ENCODE measurements at places on chromosomes 4 and X.

GRCh38 chrX:77979870-77980269 is 10.4 kb upstream of the PGAM4 start:
- no peak for DNase-seq

DNA sequence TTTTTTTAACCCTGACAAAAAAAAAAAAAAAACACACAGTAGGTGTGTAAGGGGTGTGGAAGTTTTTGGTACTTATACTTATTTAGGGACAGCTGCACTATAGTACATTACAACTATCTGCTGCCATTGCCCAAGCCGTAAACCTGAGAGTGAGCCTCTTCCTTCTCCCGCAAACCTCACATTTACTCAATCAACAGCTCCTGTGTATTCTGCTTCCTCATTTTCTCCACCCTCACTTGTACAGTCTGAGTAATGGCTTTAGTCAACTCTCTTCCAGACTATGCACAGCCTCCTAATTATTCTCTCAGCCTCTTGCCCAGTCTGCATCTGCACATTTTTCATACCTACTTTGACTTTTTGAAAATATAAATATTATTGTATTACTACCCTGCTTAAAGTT is 362.0 kb downstream of the ADAM29 start:
- no peak for DNase-seq

DNA sequence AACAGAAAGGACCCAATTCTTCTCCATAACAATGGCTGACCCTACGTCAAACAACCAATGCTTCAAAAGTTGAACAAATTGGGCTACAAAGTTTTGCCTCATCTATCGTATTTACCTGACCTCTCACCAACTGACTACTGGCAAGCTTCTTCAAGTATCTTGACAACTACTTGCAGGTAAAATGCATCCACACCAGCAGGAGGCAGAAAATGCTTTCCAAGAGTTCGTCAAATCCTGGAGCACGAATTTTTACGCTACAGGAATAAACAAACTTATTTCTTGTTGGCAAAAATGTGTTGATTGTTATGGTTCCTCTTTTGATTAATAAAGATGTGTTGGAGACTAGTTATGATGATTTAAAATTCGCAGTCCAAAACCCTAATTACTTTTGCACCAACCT is 6.7 kb upstream of the GAB1 start:
- DNase-seq, result no peak

DNA sequence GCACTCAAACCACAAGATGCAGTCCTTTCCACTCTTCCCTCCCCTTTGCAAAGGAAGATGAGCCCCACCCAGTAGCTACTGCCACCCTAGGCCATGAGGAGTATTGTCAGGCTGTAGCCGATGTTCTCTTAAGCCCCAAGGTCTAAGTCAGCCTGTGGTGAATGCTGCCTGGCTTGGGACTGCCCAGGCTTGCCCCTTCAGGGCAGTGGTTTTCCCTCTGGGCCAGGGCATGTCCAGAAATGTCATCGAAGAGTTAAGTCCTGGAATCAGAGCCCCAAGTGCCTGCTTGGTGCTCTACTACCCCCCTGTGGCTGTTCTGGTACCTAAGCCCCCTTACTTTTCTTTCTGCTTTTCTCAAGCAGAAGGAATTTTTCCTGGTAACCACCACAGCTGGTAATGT is 11.8 kb upstream of the PGK1 start:
- DNase-seq, result no peak

- DNase-seq, result no peak
Measured at GRCh38 chr4:88320224-88320779, 35.9 kb upstream of the PPM1K start.

- DNase-seq, result peak; percentile 85
Measured at GRCh38 chrX:47482512-47483305, at the start of gene ZNF41. TSS of gene ZNF41 (minus strand) at chrX:47483222. CDS start at chrX:47467481, 15,741 bp downstream.

DNA sequence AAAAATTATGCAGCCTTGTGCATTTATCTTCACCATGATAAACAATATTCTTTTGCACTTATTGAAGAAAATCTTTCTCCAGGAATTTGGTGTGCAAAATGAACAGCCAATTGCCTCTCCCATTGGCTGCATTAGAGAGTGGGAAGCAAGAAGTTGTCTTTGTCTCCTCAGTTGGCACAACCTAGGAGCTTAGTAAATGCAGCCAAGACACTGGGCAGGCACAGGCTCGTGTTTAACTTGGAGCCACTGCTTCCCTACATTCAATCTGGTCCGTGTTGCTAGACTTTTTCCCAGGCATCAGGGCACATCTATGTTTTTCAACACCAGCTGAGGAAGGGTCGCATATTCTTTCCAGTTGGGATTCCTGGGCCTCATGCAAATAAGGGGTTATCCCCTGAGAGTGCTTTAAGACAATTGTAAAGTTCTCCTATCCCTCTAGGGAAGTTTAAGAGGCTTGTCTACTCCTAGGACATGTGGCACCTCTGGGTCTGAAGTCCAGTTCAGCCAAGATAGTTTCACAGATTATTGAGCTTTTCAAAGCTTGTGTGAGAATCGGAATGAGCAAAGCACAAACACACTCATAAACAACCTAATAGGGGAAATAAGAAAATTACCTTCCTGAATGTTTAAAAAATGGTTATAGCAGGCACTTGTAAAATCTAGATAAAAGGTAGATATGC is 31.8 kb upstream of the SRD5A3 start:
- no peak for DNase-seq

- no peak for DNase-seq
Measured at GRCh38 chr4:27272217-27272616, 411.6 kb downstream of the STIM2 start.
